Stimulated activated CD4-positive, alpha-beta T cell treated with anti-CD3 and anti-CD28 coated beads, Interleukin-1b, Interleukin-23, amount 100 ng/mL, for 1 hour (primary cell): ENCODE measurements at places on chromosomes 7 and 10.
A peak's percentile ranks its signal among the peaks of the same experiment; 100 is the strongest.

DNA sequence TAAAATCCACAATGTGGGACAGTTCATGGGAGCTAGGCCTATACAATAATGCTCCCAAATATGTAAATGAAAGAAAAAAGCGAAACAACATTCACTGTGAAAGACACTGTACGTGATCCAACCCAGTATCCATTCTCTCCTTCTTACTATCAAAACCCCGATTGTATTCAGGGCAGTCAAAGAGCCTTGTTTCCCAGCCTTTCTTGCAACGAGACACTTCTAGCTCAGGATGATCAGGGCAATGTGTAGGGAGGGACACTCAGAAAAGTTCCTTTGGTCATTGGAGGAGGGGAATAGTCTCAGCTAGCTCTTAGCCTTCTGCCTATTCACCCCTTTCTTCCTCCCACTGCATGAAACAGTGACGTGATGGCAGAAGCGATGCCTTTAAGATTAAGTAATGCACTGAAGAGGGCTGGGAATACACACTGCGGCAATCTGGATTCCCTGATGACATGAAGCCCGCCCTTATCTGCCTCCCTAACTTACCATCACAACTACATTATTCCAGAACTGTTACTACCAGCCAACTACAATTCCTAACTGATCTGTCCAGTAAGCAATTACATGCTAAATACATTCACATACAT, 27.3 kb downstream of the UBE2H start:
- no peak for DNase-seq

DNA sequence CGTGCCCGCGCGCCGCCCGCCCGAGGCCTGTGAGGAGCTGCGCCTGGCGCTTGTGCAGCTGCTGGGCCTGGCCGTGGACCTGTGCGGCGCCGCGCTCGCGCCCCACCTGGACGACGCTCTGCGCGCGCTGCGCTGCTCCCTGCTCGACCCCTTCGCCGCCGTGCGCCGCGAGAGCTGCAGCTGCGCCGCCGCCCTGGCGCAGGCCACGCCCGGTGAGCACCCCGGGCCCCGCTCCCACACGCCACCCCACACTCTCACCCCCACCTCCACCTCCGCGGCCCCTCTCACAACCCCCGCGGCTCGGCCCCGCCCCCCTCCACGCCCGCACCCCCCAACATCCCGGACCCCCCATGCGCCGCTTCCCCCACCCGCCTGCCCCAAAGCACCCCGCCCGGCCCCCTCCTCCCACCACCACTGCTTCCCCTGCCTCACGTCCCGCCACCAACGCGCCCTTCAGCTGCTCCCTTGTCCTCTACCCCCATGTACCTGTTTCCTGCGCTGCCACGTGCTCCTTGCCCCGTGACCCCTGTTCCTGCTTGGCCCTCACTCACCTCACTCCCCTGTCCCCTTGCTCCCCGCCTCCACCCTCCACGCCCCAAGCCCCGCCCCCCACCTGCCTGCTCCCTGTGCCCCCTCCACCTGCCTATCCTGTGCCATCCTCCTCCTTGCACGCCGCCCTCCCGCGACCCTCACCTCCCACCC, at the start of gene PRKAR1B:
Gene PRKAR1B (minus strand): TSS at position 178 of the 702 bp plus-strand sequence. CDS start 15,776 bp downstream, outside the sequence.
- DNase-seq = peak; percentile 34

DNA sequence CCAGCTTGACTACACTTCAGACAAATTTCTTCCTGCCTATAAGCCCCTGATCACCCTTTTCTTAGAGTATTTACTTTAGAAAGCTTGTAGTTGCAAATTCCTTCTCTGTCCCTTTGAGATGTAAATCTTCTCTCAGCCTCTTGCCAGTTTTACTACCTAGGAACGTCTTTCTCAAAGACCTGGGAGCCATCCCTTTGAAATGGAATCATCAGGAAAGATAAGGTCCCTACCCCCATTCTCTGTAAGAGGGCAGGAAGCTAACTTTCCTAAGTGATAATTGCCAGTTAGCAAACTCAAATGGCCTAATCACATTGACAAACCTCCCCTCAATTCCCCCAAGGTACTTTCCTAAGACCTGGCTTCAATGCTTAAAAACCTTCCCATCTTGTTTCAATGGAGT, 304.5 kb downstream of the MDFIC start:
- DNase-seq = no peak

DNA sequence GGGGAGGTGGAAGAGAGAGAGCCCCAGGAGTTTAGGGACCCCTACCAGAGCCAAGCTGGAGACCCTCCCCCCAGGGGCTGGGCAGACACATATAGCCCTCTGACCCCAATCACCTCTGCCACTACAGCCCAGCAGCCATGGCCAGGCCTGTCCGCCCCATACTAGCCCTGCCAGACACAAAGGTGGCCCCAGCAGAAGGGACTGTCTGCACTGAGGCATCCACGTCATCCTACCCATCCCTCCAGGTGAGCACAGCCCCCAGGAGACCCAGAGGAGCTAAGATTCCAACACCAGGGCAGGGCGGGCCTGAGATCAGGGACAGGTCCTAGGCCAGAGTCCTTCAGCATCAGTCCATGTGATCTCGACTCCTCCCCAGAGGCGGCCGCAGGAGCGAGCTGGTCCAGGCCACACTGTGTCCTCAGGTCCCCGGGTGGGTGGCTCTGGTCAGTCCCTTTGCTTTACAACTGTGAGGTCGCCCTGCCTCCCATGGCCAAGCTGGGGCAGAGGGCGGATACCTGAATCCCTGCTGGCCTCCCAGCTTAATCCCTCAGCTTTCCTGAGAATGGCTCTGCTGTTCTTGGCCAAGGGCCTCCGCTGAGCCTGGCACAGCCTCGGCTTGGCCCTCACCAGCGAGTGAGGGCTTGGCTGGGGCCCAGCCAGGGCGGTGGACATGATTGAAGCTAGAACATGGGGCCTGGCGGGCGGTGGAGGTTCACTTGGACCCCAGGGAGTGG, 14.3 kb upstream of the ELN start:
- DNase-seq = no peak

GRCh38 chr7:81361769-81362312, 408.0 kb downstream of the HGF start:
- DNase-seq = no peak

DNA sequence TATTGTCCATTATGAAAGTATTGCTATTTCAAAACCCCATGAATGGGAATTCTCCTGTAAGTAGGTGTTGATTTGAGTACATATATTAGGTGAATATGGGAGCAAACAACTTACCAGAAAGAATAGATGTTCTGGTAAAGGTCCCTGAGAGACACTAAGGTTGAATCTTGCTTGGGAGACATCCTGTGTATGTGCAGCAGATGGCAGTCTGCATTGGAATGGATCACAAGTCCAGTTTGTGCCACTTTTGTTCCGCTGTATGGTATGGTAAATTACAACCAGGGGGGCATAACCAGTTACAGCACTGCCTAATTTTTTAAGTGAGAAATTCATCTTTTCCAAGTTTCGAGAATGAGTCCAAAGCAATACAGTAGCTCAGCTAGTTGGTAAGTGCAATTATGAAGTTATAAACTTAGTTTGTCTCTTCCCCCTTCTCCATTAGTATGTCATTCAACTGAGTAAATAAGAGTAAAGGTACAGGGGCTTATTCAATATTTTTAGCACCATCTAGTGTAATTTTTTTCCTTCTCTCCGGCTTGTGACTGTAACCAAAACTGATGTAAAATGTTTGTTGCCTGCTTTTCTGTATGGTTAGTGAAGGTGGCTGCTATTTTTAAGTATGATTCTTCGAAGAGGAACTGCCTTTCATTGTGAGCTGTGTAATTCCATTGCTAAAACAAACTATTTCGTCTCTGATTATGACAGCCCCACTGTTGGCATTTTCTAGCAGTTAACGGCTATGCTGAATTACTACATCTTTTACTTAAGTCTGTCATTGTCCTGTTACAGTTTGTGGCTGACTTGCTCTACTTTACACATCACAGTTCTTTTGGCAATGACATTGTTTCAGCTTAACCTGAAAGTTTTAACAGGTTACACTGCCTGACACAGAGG, 2.8 kb downstream of the MCU start:
- DNase-seq = no peak

DNA sequence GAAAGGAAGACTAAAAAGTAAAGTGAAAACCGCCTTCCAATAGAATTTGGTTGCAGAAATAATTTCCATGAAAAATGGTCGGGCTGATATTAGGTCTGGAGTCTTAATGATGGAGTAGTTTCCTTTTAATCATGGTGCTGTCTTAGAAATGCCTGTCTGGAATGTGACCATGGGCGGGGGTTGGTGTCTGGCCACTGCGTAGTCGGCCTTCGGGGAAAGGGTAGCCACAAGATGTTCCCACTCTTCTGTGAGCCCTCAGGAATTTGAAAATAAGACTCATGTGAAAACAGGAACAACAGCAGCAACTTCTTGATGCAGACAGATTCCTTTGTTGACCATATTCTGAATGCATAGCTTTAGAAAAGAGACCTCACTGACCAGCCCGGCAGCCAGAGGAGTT, 176.8 kb downstream of the KIAA1217 start:
- DNase-seq = no peak

DNA sequence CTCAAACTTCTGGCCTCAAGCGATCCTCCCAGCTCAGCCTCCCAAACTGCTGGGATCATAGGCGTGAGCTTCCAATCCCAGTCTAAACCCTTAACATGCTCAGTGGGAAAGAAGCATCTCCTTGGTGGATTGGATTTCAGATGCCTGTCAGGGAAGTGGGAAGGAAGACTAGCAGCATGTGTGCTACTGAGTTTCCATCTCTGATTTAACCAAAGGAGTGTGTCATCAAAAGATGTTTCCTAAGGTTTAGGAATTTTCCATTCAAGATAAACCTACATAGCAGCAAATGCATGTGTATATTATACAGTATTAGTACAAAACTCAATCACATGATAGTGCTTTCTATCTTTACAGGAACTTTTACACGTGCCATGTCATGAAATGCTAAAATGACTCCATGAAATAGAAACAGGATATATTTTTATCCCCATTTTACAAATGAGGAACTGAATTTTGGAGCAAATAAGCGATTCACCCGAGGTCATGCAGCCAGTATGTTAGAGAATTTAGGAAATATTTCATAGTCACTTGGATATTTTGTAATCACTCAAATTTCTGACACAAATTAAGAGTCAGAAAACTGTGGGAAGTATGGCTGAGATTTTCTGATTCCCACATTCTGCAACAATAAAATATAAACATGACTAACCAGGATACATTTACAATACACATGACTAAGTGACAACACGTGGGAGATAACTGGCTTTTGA, 11.4 kb upstream of the TMEM26 start:
- no peak for DNase-seq

GRCh38 chr10:81116990-81117389, 579.3 kb downstream of the SH2D4B start:
- DNase-seq = no peak

DNA sequence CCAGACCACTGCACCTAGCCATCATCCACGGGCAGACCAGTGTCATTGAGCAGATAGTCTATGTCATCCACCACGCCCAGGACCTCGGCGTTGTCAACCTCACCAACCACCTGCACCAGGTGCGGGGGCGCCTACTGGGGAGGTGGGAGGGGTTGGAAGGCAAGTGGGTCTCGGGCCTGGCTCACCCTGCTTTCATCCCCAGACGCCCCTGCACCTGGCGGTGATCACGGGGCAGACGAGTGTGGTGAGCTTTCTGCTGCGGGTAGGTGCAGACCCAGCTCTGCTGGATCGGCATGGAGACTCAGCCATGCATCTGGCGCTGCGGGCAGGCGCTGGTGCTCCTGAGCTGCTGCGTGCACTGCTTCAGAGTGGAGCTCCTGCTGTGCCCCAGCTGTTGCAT, 4.6 kb downstream of the NFKB2 start:
- no peak for DNase-seq

- DNase-seq = no peak
Observed at GRCh38 chr10:118753331-118754228, 1.2 kb downstream of the CACUL1 start.

GRCh38 chr10:9437131-9437530, 1382.6 kb downstream of the GATA3 start:
- DNase-seq = no peak

DNA sequence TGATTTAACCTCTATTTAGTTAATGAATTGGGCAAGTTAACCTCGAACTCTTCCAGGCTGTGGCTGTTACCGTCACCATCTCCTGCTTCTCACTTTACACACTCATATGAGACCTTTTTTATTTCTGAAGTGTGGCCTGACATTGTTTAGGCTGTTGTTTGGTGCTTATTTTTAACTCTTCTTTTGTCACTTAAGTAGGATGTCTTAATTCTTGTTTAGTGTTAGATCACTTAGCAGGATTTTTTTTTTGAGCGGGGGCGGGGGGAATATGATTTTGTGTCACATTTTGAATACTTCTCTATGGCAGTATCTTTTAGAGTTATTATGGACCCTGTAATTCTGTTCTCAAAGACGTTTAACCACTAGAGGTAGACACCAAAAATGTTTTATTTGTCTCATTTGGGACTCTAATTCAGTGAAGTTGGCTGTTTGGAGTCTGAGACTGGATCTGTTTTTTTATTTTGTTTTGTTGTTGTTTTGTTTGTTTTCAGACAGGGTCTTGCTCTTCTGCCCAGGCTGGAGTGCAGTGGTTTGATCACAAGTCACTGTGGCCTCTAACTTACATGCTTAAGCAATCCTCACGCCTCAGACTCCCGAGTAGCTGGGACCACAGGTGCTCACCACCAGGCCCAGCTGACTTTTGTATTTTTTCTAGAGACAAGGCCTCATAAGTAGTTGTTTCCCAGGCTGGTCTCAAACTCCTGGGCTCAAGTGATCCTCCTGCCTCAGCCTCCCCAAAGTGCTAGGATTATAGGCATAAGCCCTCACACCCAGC, 73.5 kb downstream of the CUX1 start:
- no peak for DNase-seq

GRCh38 chr10:80158126-80158525, 25.6 kb downstream of the PLAC9 start:
- DNase-seq = no peak

DNA sequence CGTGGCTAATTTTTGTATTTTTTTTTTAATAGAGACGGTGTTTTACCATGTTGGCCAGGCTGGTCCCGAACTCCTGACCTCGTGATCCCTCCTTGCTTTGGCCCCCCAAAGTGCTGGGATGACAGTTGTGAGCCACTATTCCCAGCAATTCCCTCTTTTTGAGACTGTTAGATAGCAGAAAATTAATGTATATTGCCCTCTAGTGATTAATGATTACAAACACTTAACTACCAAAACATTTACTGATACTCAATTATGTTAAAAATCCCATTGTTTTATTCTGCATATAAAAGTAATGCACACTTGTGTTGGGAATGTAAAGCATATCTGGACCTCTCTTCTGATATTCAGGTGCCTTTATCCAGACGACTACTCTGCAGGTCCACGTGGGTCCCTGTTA, 41.2 kb upstream of the COBL start:
- no peak for DNase-seq

DNA sequence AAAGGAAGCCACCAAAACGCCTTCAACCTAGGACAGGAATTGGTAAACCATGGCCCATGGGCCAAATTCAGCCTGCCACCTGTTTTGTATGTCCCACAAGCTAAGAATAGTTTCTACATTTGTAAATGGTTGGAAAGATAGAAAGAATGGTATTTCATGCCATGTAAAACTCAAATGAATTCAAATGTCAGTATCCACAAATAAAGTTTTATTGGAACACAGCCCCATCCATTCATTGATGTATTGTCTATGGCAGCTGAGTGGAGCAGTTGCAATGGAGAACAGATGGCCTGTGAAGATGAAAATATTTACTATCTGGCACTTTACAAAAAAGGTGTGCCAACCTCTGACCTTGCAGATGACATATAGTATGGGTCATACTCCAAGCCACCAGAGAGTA, 236.9 kb downstream of the CREB5 start:
- DNase-seq = no peak
